ENCODE measurements at places on chromosomes 2 and 18. TPM values are rescaled to one million over a fixed set of nuclear protein-coding genes. Genes with fewer than 3 reads are reported as not detected.

DNA sequence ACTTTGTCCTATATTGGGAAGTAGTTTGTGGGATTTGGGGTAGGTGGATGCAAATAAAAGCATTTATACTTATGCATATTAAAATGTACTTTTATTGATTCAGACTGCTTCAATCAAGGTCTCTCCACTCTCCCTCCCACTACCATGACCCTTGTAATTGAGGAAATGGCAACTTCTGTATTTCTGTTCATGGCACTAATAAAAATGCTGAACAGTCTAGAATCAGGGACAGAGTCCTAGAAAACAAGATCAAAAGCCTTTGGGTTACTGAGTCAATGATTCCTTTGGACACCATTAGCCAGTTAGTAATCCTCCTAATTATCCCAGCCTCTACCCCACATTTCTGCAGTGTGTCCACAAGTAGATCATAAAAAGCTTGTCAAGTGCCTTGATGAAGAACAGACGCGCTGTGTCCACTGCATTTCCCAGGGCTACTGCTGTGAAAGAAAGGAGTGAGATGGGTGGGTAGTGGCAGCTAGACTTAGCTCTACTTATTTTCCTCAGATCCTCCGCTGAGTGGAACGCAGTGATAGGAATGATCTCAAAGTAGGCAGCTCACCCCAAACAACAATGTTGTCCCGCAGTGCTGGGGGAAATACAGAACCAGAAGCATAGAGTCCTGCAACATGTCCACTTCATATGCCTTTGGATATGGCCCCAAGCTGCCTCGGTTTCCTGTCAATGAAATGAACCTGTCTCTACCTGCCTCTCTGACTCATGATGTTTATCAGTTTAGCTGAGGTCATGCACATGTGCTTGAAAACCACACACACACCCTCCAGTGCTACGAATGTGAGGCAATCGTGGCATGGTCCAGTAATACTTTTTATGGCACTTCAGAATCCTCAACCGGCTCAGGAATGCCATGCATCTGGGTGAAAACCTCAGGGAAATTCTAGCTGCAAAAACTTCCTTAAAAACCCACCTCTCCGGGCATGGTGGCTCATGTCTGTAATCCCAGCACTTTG, 115.5 kb downstream of the COL6A3 start:
- DNase-seq: no peak
- H3K4me3 ChIP-seq: no peak overlapping the region
- no peak overlapping the region for H3K27ac ChIP-seq

DNA sequence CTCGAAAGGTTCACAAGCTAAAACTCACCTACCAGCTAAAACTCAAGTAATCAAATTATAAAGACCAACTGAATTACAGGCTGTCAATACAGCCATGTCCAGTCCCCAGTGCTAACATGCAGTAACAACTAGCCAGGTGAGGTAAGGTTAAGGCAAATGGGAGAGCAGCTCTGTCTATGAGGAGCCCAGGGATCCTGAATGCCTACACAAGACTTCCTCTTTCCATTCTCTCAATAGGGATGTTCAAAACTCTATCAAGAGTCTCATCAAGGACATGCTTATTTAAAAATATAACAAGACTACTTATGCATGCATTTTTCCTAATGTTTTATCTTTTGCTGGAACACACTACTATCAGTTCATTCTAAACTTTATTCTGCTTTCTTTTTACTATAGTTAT, 20.4 kb downstream of the REV1 start:
- H3K4me3 ChIP-seq: no peak overlapping the region
- H3K27me3 ChIP-seq: no peaks in the 10 kb centered on the region
- H3K4me1 ChIP-seq: peaks cover 22% of the 10 kb centered on the region
- no peak overlapping the region for H3K27ac ChIP-seq
- DNase-seq: no peak

DNA sequence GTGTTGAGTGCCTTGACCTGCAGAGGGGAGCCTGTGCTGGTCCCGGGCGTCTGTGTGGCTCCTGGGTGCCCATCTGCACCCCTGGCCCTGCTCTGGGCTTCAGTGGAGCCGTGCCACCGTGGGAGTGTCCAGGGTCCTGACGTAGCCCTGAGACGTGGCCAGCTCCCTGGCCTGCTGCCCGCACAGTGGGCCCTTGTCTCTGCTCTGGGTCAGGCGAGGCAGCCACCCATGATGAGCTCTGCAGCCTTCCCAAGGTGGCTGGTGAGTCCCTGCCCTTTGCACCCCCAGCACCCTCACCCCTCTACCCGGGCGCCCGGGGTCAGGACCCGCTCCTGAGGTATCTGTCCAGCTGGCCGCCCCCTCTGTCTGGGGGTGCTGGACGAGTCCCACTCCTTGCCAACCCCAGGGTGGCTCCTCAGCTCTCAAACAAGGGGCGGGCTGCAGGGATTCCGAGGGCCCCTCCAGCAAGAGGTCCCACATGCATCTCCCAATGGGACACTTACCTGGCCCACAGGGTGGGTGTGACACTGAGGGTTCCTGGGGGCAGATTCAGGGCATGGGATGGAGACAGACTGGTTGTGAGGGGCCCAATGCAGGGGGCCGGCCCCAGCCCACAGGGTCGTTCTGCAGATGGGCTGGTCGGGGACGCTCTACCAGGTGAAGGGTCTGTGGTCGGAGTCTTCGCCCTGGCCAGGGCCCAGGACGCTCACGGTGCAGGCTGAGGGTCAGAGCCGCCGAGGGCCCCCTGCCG, 2.4 kb downstream of the NEU4 start:
- H3K4me1 ChIP-seq: peaks cover 5% of the 10 kb centered on the region
- no peaks in the 10 kb centered on the region for H3K36me3 ChIP-seq
- H3K4me3 ChIP-seq: no peak overlapping the region
- no peak overlapping the region for H3K27ac ChIP-seq
- H3K27me3 ChIP-seq: peaks cover 3% of the 10 kb centered on the region

- no peak overlapping the region for H3K4me3 ChIP-seq
- peaks cover 3% of the 10 kb centered on the region for H3K36me3 ChIP-seq
- no peak overlapping the region for H3K27ac ChIP-seq
- peaks cover 53% of the 10 kb centered on the region for H3K4me1 ChIP-seq
These were observed 43.4 kb downstream of the RAB10 start for GRCh38 chr2:26077291-26077690.

Gene CSRNP3
- total RNA-seq: 3.7 TPM

DNA sequence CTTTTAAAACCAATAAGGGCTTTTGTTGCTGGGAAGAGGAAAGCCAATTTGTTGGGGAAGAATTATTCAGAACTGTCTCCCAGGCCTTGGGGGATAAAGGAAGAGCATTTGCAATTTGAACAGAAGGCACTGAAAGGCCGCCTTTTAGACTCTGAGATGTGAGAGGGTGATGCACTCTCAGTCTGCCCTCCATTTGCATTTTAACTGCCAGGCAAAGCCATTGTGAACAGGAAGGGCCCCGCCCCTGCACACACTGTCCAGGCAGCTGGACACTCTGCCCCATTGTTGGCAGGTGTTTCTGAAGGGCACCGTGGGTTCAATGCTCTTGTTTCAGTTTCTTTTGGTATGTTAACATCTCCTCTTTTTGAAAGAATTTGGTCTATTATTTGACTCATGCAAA, 169.5 kb upstream of the COPS8 start:
- peaks cover 5% of the 10 kb centered on the region for H3K27me3 ChIP-seq
- DNase-seq: no peak
- no peak overlapping the region for H3K27ac ChIP-seq
- H3K4me1 ChIP-seq: no peaks in the 10 kb centered on the region
- H3K36me3 ChIP-seq: no peaks in the 10 kb centered on the region

- DNase-seq: no peak
- H3K36me3 ChIP-seq: no peaks in the 10 kb centered on the region
These were observed 111.6 kb downstream of the AGAP1 start for GRCh38 chr2:235605312-235606003.

DNA sequence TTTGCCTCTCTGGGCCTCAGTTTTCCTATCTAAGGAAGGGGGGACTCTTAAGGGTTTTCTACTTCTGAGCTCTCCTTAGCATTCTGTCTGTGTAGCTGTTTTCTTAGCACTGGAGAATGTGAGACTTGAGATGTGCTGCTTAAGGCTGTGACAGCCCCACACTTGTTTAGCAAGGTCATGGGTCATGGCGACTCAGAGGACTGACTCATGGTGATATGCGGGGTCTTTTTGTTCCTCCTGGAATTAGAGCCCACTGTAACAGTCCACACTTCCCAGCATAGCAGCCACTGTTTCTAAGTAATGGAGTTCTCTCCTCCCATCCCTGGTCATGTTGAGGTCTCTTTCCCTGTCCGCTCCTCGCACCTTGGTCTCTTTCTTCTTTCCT, 4.1 kb upstream of the LPIN1 start:
- H3K4me3 ChIP-seq: no peak overlapping the region
- H3K27ac ChIP-seq: no peak overlapping the region
- no peak for DNase-seq
- H3K4me1 ChIP-seq: peaks cover 28% of the 10 kb centered on the region

Measured in chondrocyte (in vitro differentiated cells).